ENCODE measurements at places on chromosomes 4 and X.

DNA sequence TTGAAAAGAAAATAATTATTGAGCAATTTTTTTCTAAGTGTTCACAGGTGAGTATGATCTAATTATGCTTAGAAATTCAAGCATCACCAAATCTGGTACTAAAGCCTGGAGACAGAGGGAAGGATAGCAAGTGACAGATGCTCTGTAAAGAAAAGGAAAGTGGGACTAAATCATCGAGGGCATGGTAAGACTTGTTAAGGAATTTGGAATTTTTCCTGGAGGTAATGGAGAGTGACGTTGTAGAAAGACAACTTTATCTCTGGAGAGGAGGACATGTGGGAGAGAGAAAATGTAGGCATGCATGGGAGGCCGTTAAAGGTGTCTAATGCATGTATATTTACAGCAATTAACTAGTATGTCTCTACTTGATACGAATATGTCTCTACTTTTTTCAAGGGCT, 333.2 kb upstream of the ATOH1 start:
- no peak for DNase-seq

DNA sequence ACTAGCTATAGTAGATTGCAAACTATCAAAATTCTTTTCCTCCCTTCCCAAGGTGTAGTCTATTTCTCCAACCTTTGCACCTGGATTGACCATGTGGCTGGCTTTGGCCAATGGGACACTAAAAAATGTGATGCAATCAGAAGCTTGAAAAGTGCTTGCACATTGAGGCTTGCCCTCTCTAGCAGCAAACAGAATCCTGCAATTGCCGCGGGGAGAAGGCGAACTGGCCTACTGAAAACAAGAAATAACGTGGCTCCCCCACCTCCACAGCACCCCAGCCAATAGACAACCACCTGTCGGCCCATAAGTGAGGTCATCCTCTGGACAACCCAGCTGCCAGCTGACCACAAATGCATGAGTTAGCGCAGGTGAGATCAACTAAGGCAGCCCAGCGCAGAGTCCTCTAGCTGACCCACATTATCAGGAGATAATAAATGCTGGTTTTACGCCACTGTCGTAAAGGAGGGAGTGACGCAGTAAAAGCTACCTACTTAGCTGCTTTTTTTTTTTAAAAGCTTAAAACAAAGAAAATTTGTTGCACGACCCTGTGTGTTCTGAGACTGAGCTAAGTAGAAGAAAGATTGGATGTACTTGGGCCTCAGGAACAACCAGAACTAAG, 95.2 kb downstream of the GK start:
- no peak for DNase-seq

DNA sequence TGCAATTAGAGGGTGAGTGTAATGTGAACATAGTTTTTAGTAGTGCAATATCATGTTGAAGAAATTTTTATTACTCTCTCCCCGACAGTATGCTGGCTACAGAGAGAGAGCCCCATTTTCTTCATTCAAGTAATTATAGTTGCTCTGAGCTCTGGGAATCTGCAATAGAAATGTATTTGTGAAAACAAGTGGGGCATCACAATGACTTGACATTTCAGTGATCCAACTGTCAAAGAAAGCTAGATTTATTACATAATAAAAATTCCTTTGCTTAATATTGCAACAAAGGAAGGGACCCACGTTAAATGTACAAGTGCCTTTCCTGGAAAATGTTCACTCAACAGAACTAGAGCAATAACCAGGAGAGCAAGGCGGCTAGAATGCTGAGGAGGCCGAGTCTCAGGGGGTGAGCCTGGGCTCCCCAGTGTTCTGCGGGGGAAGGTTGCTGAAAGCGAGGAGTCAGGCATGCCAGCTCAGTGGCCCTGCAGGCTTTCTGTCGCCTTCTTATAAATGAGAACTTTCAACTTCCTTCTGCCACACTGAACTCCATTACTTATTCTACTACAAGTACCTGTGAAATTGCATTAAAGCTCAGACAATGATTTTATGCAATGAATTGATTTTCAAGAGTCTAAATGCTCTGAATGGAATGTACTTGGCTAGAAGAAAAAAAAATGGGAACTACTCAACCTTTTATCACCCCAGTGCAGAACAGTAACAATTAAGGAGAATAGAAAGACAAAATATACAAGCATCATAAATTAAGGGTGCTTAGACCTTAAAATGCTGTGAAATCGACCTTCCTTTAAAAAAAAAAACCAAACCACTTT, 476.4 kb downstream of the AFF2 start:
- DNase-seq, result no peak

DNA sequence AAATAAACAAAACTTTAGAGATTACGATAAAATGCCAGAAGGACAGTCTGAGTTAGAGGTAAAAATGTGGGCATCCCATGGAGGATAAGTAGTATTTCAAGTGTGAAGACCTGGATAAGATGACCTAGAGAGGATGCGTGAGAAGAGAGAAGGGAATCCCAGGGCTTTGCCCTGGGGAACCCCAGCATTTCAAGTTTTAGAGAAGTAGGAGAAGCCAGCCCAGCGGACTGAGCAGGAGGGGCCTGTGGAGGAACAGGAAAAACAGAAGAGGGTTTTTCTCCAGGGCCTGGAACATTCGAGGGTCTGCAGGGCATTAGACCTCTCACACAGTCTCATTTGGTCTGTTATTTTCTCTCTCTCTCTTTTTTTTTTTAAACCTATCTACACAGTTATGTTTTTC, 2.9 kb upstream of the CFP start:
- no peak for DNase-seq

GRCh38 chr4:6916587-6917460, 7.2 kb downstream of the TBC1D14 start:
- DNase-seq, result peak; percentile 27

- no peak for DNase-seq
Observed at GRCh38 chrX:113747274-113747973, 836.5 kb upstream of the HTR2C start.

GRCh38 chrX:23511793-23512192, 155.5 kb upstream of the PRDX4 start:
- DNase-seq, result no peak

GRCh38 chr4:26815706-26816105, 44.9 kb upstream of the STIM2 start:
- no peak for DNase-seq

- DNase-seq, result no peak
Observed at GRCh38 chrX:78753571-78753970, 6.1 kb downstream of the LPAR4 start.

GRCh38 chrX:19361701-19362100, 18.0 kb downstream of the PDHA1 start:
- DNase-seq, result no peak

DNA sequence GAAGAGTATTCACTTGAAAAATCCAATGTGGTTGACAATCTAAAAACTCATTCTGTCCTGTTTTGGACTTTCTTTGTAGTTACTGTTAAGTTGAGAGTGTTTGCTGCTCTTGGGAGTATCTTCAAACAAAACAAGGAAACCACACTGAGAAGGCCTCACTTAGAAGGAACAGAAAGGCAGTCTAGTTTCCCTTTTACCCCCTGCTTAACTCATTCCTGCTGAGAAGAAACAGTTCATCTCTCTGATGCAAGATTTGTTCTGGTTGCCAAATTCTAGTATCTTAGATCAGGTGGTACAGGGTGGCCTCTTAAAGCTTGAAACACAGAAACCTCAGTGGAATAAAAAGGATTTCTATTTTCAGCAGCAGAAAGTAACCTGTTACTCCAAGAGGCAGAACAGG, 41.4 kb downstream of the GUCY2F start:
- DNase-seq, result no peak

GRCh38 chr4:62377700-62378099, 1177.6 kb downstream of the ADGRL3 start:
- no peak for DNase-seq

GRCh38 chr4:24704149-24704548, 91.2 kb upstream of the SOD3 start:
- DNase-seq, result no peak

- DNase-seq, result no peak
Observed at GRCh38 chr4:89894649-89895550, at the start of gene MMRN1. Gene MMRN1, plus strand, starts transcription at chr4:89894854. Its CDS starts 118 bp downstream, at chr4:89894972.

GRCh38 chrX:143435916-143436315, 81.4 kb downstream of the SPANXN3 start:
- no peak for DNase-seq

GRCh38 chr4:138706201-138706600, 309.4 kb upstream of the NOCT start:
- DNase-seq, result no peak

- peak; percentile 1 for DNase-seq
Observed at GRCh38 chrX:140190441-140191108, 225.3 kb upstream of the CXorf66 start.

- peak; percentile 10 for DNase-seq
Observed at GRCh38 chr4:52051213-52051614, at the start of gene SPATA18. Gene SPATA18, plus strand, starts transcription at chr4:52051304. Its CDS starts 401 bp downstream, at chr4:52051705.

- DNase-seq, result no peak
Observed at GRCh38 chr4:130029442-130029841, 933.5 kb downstream of the C4orf33 start.

DNA sequence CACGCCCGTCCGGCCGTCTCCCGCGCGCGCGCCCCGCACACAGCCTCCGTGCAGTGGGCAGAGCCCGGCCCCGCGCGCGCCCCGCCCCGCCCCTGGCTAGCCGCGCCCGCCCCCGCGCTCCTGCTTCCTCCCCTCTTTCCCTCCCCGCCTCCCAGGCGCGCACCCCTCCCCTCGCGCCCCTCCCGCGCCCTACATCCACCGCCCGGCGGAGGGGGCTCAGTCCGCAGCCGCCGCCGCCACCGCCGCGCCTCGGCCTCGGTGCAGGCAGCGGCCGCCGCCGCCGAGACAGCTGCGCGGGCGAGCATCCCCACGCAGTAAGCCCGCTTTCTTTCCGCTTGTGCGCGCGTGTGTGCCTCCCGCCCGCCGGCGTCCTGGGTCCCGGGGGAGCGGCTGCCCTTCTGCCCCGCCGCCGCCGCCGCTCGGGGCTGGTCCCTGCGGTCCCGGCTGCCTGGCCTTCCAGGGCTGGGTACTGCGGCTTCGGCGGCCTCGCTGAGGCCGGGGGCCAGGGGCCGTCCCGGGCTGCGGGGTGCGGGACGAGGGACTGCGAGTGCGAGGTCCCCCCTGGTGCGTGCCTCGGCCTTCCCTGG, at the start of gene FHL1:
Gene FHL1 (plus strand): TSS at position 219 of the 587 bp plus-strand sequence.
- DNase-seq, result no peak

All from fibroblast of mammary gland (primary cell).